CD4-positive, alpha-beta memory T cell (primary cell): ENCODE measurements at places on chromosomes 4 and X. TPM values are rescaled to one million over a fixed set of nuclear protein-coding genes. Genes with fewer than 3 reads are reported as not detected.

- no peaks in the 10 kb centered on the region for H3K36me3 ChIP-seq
- H3K4me1 ChIP-seq: no peaks in the 10 kb centered on the region
- no peak for DNase-seq
- H3K27ac ChIP-seq: no peak overlapping the region
Observed at GRCh38 chr4:165519591-165519990, 140.8 kb downstream of the CPE start.

Gene PLXNB3
- not detected for polyA plus RNA-seq

- H3K4me1 ChIP-seq: peaks cover 22% of the 10 kb centered on the region
- peak; percentile 38 for DNase-seq
Observed at GRCh38 chr4:47032405-47033106, 1.2 kb downstream of the GABRB1 start.

GRCh38 chr4:52868133-52868532 is 6.0 kb downstream of the RASL11B start:
- H3K4me3 ChIP-seq: no peak overlapping the region
- H3K36me3 ChIP-seq: no peaks in the 10 kb centered on the region
- H3K4me1 ChIP-seq: no peaks in the 10 kb centered on the region
- no peaks in the 10 kb centered on the region for H3K27me3 ChIP-seq
- no peak overlapping the region for H3K27ac ChIP-seq

DNA sequence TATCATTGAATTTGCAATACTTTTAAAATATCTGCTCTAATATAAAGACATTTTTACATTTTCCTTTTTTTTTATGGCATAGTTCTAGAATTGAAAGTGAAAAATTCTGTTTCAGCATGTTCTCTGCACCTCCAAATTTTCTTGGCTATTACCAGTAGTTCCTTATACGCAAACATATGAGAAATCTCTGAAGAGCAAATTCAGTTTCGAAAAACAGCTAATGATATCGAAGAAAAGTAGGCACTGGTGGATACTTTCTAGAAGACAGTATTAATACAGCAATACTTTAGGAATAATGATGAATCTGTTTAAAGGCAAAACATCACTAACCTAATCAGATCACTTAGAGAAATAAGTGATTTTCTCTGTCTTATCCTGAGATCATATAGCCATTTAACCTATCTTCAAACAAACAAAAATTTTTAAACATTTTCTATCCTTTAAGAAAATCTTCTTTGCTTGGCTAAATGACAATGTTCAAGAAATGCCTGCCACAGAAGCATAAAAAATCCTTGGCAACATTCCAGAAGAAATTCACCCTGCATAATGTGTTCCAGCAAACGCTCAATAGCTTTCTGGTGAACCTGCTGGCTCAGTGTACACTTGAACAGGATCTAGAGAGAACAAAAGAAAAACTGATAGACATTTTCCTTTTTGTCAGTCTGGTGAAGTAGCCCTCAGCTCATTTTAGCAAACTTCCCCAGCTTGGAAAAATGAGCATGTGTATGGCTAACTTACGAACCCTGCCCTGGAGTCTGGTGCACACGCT is 51.2 kb upstream of the KLF3 start:
- H3K27me3 ChIP-seq: no peaks in the 10 kb centered on the region
- no peak for DNase-seq
- H3K36me3 ChIP-seq: no peaks in the 10 kb centered on the region
- H3K4me1 ChIP-seq: peaks cover 23% of the 10 kb centered on the region

- no peak for DNase-seq
- H3K36me3 ChIP-seq: no peaks in the 10 kb centered on the region
- H3K4me1 ChIP-seq: no peaks in the 10 kb centered on the region
- H3K27me3 ChIP-seq: no peaks in the 10 kb centered on the region
Observed at GRCh38 chr4:183635321-183635720, 23.7 kb downstream of the RWDD4 start.

Gene NHS
- polyA plus RNA-seq: not detected

- no peaks in the 10 kb centered on the region for H3K36me3 ChIP-seq
- no peaks in the 10 kb centered on the region for H3K27me3 ChIP-seq
- DNase-seq: peak; percentile 82
Observed at GRCh38 chr4:40301603-40302002, 33.5 kb upstream of the CHRNA9 start.

DNA sequence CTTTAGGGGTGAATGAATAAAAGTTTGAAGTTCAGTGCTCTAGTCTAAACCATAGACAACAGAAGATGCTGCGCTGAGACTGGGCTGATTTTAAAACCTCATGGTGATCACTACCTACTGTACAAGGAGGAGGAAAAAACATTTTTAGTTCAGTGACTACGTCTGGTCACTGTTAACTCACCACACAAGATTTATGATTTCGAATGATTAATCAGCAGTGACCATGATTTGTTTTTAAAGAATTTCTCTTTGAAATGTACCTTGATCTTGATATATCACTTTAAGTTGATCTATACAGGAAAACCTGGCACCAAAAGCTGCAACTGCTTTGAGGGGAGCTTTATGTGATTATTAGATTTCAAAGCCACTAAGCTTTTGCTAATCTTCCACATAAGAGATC is 286.3 kb downstream of the PDGFC start:
- no peak overlapping the region for H3K27ac ChIP-seq
- no peaks in the 10 kb centered on the region for H3K36me3 ChIP-seq
- H3K4me1 ChIP-seq: no peaks in the 10 kb centered on the region

- H3K27ac ChIP-seq: no peak overlapping the region
- H3K4me3 ChIP-seq: no peak overlapping the region
- no peaks in the 10 kb centered on the region for H3K4me1 ChIP-seq
- no peaks in the 10 kb centered on the region for H3K36me3 ChIP-seq
- H3K27me3 ChIP-seq: no peaks in the 10 kb centered on the region
Observed at GRCh38 chrX:17192106-17192505, 182.9 kb upstream of the NHS start.

Gene RAB39B
- polyA plus RNA-seq: 7.9 TPM
